Epithelial cell of prostate (primary cell): ENCODE measurements at places on chromosomes 2 and 18.

DNA sequence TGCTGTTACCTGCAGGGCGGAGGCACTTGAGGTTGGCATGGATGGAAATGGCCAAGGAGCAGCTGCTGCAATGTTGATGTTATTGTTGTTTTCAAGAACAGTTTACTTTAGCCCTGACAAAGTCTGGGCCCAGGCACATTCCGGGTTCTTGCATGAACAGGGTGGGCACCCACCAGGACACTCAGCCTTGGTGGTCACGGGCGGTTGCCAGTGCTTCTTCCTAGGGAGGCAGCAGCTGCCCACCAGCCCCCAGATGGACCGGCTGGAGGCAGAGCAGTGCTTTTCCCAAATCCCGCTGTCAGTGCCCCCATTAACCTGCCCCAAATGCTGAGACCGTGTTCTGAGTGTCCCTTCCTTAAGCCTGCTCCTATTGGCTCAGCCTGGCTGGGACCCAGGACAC lies 38.5 kb upstream of the B3GNT7 start:
- no peak for DNase-seq

DNA sequence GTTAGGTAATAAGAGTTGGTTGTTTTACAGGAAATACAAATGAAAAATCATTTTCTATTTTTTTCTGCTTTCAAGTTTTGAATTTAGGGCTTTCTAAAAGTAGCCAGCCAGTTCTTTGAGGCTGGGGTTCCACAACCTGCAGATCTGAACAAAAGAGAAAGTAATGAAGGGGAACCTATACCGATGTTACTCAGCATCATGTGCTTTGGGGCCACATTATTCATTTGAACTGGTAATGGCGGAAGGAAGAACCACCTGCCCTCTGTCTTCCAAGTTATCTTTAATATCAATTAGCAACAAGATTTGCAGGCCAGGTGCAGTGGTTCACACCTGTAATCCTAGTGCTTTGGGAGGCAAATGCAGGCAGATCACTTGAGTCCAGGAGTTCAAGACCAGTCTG lies 12.9 kb upstream of the MRO start:
- DNase-seq = no peak

GRCh38 chr2:121828281-121828731 lies 72.9 kb downstream of the TSN start:
- peak; percentile 18 for DNase-seq

DNA sequence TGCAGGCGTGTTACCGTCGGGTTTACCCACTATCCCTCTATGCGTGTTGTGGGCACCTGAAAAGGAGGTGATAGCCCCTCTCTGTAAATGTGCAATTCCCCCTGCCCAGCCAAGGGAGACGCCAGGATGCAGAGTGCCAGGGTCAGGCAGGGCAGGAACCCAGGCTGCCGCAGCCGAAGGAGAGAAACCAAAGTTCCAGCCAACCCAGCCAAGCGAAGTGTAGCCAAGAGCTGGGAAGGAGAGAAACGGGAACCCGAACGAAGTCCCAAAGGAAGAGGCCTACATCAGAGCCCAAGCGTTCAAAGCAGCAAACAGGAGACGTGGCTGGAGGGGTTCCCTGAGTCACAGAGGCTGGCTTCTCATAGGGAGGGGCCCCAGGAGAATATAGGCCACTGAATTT lies 24.2 kb upstream of the SPR start:
- no peak for DNase-seq

GRCh38 chr2:179021258-179021657 lies 28.7 kb downstream of the CCDC141 start:
- no peak for DNase-seq

GRCh38 chr2:224060783-224061482 lies 21.8 kb upstream of the SERPINE2 start:
- DNase-seq = no peak

DNA sequence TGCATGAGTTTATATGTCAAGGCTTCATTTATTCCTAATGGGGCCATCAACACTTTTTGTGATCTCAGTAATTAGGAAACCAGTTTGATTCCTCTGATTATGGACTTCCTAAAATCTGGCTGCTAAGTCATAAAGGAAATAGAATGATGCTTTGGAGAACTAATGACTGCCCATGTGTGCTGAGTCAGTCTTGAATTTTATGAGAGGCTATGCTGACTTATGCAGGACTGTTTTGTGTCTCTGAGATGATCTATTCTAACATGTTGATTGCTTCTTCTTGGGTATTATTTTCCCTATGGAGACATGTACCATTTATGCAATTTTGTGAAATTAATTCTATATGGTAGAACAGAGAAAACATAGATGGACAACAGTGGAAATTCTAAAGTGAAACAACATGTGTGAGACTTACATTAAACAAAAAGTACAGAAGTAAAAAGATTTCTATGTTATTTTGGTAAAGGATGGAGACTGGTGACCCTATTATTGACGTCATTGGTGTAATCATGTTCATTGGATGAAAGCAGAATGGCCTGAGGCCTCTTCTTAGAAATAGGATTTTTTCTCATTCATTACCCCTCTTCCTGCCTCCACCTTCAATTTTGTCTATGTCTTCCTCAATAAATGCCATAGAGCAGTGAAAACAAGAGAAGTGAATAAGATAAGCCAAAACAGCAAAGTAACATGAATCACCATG lies 1658.2 kb upstream of the PIK3C3 start:
- no peak for DNase-seq

GRCh38 chr2:218221000-218221399 lies 4.0 kb downstream of the ARPC2 start:
- no peak for DNase-seq

- DNase-seq = no peak
Observed at GRCh38 chr18:22609642-22610041, 191.9 kb upstream of the CTAGE1 start.

DNA sequence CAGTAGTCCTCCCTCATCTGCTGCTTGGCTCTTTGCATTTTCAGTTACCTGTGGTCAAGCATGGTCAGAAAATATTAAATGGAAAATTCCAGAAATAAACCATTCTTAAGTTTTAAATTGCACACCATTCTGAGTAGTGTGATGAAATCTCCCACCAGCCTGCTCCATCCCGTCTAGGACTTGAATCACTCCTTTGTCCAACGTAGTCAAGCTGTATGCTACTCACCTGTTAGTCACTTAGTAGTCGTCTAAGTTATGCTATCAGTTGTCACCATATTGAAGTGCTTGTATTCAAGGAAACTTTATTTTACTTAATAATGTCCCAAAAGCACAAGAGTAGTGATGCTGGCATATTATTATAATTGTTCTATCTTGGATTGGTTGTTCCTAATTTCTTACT lies 172.5 kb downstream of the FIGN start:
- peak; percentile 36 for DNase-seq

GRCh38 chr18:63868546-63868945 lies 19.0 kb upstream of the SERPINB2 start:
- no peak for DNase-seq

GRCh38 chr2:42281416-42282081 lies 79.5 kb downstream of the COX7A2L start:
- DNase-seq = no peak

- DNase-seq = no peak
Observed at GRCh38 chr2:186855216-186855615, 6.2 kb upstream of the ZSWIM2 start.

GRCh38 chr2:200617156-200618053 lies 31.6 kb downstream of the AOX1 start:
- DNase-seq = no peak

DNA sequence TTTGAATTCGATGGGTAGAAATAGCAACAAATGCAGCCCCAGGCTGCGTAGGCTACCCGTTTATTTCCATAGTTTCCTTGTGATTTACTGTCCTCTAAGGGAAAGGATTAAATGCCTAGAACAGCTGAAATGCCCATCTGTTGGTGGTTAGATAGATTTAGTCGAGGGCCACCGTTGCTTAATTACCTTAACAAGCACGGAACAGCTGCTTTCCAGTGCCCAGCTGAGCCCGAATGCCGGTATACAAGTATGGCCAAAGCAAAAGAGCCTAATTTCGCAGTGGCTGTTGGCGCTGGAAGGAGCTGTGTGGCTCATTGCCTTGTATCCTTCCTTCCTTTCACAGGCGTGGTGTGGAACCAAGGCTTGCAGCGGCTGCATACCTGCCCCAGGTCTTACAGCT lies 109.1 kb downstream of the CABLES1 start:
- DNase-seq = no peak

DNA sequence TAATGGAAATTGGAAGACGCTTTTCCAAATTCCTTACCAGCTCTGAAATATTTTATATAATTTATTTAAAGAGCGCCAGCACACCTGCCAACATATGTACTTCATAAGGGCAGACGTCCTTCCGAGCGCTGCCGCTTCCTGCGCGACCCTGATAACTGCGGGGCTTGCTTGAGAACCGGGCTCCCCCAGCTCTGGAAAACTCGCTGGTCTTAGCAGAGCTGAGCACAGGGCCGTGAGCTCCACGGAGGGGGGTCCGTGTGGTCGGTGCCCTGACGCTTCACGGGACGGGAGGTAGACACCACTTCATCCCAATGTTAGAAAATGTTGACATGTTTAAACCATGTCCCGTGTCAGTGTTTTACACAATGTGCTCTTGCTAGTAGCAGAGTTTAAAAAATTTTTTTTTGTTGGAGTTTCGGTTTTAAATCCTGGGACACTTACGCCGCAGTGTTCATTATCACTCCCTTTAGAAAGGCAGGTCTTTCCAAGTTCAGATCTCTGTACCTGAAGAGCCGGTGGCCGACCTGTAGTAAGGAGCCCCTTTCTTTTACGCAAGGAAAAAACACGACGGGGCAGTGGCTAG lies 1.6 kb downstream of the NFATC1 start:
- no peak for DNase-seq

DNA sequence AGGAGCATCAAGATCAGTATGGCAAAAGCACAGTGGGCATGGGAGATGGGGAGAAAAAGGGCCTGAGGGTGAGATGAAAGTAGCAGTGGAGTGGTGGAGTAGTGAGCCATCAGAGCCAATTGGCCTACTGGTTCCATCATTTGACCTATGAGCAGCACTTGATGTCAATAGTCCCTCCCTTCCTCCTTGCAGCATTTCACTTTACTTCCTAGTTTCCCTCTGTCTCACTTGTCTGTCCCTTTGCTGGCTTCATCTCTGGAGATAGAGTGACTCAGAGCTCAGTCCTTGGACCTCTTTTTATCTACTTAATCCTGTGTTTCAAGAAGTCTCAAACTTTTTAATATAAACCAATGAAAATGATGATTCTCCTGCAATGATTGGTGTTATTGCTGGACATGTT lies 32.1 kb downstream of the FBXO48 start:
- no peak for DNase-seq

DNA sequence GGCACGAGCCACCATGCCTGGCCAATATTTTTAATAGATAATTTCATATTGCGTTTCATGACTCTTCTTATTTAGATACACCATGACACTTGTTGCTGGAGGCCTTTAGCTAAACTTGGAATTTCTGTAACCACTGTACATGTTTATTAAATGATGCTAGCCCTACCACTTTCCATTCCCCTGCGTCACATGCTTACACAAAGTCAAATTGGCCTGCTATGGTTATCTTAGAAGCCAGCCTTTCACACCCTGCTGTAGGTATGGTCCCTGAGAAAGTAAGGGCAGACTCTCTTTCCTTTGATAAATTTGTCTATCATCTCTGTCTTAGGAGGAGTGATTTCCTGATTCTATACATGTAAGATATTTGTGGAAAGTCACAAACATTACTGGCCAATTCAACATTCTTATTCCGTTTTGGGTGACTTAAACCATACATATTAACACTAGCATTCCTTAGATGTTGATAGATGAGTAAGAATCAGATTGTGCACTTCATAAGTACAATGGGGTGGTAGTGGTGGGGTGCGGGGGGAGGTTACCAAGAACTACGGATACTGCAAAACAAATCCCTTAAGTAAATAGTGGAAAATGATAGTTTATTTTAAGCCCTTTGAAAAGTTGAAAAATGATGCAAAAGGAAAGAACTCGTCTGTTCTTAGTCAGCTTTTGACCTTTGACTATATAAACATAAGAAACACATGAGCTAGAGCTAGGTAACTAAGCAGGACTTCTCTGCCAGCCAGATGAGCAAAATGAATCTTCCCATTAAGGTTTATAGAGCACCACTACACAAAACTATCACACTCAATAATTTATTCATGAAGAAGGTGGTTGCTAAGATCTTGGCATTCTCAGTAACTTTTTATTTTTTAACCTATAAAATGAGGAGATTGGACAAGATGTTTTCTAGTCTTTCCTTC lies 7.9 kb upstream of the NDUFV2 start:
- no peak for DNase-seq

DNA sequence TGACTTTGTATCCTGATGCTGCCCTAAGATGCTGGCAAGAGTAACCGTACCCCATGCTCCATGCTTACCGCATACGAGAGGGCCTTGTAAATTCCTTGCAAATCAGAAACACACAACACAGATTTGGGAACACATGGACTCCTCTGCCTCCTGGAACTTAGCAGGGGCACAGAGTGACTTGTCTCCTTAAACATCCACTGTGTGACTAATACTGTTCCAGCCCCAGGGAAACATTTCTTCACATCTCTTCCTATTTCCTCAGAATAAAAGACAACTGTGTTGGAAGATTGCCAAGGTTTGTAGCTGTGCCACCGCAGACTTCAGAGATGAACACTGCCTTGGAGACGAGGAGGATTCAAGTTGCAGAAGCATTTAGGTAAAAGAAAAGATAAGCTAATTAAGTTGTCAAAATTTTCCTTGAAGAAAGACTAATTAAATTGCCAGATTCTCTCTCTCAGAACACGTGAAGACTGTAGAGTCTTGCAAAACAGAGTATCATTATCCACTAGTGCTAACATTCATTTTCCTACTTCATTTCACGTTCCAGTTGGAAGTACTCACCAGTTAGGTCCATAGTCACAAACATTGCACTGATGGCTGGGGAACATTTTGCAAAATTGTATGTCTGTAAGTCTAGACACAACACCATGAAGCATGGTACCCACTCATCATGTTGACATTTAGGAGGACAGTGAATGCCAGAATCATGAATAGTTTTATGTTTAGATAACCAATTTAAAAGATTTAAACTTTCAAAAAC lies 188.8 kb downstream of the TSN start:
- peak; percentile 39 for DNase-seq

GRCh38 chr2:32264422-32265105 lies at the start of gene NLRC4:
Gene NLRC4, minus strand, starts transcription at chr2:32264886. Its CDS starts 8,111 bp downstream, at chr2:32256775.
- DNase-seq = no peak

DNA sequence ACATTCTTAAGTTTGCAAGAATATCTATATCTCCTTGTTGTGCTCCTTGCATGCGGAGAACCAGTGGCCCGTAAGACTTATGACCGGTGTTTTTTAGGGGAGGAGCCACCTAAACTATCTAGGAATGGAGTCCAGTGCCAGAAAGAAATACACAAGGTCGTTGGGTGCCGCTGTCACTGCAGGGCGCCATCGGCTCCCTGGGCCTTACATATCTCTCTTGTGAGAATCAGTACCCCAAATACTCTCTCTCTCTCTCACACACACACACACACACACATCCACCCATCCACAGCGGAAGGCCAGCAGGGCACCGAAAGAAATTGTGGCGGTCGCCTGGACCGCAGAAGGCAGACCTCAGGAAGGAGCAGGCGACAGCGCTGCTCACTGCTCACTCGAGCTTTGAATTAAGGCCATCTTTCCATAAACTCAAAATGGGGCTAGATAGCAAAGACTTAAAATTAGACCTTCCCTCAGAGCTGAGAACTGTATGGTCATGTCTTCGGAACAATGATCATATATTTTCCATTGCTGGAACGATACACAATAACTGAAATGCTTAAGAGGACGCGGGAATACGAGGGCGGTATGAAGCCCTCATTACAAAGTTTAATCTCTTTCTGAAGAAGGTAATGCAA lies 10.4 kb downstream of the NR4A2 start:
- DNase-seq = no peak
